AG08396 (cell line): ENCODE measurements at places on chromosomes 5 and 9.

DNA sequence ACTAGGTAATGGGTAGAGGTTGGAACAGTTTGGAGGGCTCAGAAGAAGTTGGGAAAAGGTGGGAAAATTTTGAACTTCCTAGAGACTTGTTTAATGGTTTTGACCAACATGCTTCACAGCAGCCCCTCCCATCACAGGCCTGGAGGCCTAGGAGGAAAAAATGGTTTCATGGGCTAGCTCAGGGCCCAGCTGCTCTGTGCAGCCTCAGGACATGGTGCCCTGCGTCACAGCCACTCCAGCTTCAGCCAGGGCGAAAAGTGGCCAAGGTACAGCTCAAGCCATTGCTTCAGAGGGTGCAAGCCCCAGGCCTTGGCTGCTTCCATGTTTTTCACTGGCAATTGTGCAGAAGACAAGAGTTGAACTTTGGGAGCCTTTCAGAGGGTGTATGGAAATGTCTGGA, 453.7 kb downstream of the LRRC70 start:
- DNase-seq, result no peak

DNA sequence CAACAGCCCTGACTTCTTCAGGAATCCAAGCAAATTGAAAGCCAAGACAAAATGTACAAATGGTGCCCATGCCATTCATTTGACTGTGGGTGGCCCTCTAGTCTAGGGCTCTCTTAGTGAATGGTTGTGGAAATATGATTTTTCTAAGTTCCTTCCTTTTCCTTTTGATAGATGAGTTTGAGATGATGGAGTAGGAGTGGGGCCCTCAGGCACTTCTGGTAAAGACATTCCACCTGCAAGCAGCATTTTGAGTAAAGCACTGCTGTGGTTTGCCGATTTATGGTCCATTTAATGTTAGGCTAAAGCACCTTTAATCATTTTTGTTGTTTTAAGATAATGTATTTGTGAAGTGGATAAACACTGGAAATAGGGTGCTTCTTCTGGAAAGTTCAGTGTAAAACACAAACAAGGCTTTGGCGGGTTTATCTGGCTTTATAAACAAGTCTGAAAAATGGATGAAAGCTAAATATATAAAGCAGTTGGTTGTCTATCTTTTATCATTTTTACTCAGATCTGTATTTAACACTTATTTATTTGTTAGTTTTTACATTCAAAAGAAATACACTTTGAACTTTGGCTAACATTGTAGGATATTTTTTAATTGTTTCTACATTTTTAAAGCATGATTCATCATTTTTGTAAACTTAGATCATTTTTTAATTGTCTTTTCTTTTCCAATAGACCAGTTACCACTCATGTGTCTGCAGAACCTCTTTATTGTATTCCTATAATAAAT, 213.5 kb downstream of the PJA2 start:
- no peak for DNase-seq

DNA sequence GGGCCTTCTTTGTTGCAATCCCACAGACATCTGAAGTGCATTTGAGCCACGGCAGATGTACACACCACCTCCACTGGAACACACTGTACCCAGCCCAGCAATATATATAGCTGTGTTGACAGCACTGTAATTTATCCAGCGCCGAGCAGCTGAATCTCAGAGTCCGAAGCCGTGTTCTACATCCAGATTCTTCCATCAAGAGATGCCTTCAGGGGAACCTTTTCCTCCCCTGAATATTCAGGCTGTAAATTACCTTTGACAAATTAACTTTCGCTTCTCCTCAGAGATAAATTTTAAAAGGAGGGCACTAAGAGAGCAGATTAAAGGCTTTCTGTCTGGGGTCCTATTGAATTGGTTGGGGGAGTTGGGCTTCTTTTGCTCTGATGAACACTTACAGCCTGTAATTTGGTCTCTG, 76.4 kb downstream of the ROR2 start:
- DNase-seq, result no peak

- DNase-seq, result no peak
Measured at GRCh38 chr5:57417971-57418370, 64.6 kb downstream of the ACTBL2 start.

- no peak for DNase-seq
Measured at GRCh38 chr9:132193227-132194124, 31.6 kb downstream of the NTNG2 start.

DNA sequence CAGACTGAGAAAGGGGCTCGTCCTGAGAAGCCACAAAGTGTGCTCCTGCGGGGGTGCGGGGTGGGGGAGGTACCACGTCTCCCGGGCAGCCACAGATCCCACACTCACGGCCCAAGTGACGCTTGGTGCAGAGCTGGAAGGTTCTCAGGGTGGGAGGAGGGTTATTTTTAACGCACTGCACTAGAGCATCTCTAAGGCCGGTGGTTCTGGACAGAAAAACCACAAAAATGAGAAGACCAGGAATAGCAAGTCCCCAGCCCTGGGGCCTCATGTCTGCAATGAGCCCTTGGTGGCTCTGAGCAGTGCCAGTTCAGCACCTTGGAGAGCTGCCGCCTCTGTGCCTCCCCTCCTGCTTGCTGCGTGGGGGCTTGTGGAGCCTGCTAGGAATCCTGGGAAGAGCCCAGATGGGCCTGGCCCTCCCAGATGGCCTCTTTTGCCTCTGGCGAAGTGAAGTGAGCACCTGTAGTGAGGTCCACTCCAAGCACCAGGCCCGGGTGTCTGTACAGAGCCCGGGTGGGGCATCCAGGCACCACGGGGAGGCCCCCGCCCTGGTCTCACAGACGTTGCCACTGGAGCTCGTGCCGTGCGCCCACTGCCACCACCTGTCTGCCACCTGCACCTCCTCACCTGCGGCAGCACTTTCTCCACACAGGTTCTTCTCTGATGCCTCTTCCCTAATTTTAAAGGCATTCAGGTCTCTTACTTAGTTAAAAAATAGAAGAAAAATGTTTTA, 48.9 kb upstream of the CACNA1B start:
- peak; percentile 63 for DNase-seq

DNA sequence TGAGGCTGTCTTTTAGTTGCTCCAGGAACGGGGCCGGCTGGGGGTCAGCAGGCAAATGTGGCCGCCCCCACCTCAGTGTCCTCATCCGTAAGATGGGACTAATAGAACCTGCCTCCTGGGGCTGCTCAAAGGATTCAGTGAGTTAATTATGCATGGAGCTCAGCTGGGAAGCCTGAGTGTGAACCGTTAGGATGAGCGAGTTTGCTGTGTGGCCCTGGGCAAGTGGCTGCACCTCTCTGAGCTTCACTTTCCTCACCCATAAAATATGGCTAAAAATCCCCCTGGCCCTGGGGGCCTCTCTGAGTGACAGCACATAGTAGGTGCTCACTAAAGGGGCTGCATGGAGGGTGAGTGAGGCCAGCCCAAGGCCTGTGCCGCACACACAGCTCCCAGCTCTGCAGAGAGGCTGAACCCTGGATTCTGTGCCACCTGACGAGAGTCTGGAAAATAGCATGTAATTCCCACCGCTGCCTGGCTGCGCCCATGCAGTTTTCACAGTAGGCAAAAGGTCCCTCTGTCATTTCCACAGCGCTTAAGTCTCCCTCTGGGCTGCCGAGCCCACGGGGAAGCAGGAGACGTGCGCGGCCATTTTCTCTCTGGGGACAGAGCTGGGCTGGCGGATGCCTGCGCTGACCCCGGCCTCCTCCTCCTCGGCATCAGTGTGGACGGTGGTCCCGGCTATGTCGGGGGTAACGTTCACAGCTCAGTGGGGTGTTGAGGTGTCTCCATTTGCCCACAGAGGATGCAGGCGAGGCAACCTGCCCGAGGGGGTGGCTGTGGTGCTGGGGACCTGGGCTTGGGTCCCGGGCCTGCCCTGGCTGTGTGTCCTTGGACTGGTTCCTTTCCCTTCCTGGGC, 18.2 kb downstream of the ASS1 start:
- DNase-seq, result no peak

- no peak for DNase-seq
Measured at GRCh38 chr9:95947118-95947517, 71.6 kb downstream of the ERCC6L2 start.

DNA sequence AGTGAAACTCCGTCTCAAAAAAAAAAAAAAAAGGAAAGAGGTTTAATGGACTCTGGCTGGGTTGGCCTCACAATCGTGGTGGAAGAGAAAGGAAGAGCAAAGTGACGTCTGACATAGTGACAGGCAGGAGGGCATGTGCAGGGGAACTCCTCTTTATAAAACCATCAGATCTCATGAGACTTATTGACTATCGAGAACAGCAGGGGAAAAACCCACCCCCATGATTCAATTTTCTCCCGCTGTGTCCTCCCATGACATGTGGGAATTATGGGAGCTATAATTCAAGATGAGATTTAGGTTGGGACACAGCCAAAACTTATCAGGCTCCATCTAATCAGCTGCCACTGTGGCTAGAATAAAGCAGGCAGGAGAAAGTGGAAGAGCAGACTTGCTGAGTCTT, 610.4 kb upstream of the NUDT12 start:
- no peak for DNase-seq

DNA sequence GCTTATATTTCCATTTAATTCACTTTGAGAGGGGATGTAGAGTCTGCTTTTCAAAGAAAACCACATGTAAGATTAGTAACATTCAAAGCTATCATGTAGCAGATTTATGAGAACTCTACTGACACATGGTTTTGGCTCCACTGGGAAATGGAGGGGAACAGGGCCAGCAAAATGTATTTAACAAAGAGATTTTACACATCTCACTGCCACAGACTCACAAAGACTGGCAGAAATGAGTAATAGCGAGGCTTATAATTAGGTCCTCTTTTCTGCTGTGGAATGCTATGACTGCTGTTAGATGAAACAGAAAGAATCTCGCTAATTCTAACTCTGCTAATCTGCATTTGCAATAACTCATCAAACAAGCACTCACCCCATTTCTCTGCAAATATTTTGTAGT, 4.5 kb downstream of the DAP start:
- peak; percentile 41 for DNase-seq

GRCh38 chr5:4879075-4879474, 261.1 kb upstream of the ADAMTS16 start:
- DNase-seq, result no peak

DNA sequence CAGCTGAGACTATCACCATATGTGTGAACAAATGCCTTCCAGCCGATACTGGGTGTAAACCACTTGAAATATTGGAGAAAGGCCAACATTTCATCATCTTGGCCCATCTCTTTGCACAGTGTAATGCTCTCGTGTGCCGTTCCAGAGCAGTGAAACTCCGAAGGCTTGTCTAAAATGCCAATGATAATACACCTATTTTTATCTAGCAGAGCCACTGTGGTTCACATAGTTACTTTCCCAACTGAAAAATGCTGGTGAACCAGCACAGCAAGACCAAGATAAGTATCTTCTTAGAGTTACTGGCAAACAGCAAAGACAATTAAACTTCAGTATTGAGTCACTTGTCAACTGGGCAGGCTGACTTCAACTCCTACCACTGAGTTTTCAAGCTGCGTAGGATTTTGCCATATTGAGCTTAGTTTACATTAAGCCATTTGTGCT, 379.9 kb upstream of the ACTBL2 start:
- DNase-seq, result peak; percentile 9

GRCh38 chr5:126043688-126044087, 379.5 kb upstream of the GRAMD2B start:
- DNase-seq, result no peak

- DNase-seq, result no peak
Measured at GRCh38 chr5:102283102-102283797, 12.8 kb downstream of the SLCO4C1 start.

DNA sequence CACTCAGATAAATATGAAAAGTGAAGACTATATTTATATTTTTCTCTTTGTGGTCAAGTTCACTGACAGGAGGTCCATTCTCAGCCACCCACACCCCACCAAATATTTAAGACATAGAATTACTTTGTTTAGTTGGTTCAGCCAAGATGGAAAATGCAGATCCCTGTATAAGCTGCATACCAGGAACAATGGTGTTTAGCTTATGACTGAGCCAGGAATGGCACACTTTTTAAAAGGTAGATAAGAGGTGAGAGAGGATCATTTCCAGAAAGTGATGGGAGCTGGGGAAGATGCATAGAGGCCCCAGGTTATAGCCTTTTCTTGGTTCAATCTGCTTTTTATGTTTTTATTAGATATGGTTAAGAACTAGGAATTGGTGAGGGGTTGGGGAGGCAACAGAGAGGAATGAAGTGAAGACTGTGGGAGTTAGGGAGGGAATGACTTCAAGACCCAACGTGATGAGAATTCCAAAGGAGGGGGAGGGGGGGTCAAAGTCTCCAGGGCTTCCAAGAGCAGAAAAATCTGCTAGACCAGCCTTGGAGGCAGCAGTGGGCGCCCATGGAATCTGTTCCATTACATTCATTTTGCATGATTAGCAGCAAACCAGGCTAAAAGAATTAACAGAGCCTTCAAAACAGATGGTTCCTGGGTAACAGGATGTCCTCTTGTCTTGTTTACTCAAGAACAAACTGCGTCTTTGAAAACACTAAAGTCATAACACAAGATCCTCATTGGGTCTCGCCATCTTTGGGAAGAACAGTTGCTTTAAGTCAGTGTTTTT, 95.2 kb downstream of the FGF1 start:
- DNase-seq, result no peak

- peak; percentile 29 for DNase-seq
Measured at GRCh38 chr9:77440057-77440456, 208.1 kb downstream of the GNA14 start.

GRCh38 chr9:111955048-111955447, 58.4 kb downstream of the UGCG start:
- no peak for DNase-seq

DNA sequence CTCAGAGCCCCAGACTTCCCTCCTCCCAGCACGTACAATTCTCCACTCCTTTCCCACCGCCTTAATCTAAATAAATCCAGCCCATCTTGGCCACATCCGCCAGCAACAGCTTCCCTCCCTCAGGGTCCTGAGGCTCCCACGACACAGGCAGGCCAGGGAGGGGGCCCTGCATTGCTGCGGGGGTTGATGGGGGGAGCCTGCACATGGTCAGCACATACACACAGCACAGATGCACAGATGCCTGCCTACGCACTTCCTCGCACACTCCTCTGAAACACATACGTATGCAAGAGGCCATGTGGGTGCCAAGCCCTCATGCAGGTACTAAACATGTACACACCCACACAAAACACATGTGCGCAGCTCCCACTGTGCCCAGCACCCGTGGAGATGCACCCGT, 14.8 kb downstream of the PDGFRB start:
- DNase-seq, result no peak

DNA sequence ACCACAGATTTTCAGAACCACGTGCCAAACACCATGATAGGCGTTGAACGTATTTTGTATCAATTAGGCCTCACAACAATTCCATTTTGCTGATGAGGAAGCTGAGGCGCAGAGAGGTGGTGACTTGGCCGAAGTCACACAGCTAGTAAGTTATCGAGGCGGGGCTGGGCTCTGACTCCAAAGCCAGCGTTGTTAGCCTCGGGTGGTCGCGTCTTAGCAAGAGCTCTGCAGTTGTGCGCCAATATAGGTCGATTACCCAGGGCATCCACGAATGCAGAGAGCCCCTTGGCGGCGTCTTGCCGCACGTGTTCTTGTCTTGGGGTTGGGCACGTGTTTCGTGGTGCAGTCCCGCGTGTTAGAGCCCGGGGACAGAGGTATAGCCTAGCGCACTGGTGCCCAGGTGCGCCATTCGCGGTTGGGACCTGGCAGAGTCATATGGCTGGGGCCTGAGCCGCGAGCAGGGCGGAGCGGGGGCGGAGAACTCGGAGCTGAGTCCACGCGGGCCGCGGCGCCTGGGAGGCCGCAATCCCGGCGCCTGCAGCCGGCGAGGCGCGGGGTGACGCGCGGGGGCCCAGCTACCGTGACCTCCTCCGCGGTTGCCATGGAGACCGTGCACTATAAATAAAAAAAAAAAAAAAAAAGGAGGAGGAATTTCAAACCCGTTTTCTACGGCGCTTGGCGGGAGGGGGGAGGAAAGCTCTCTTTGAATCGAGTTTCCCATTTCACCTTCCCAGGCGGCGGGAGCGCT, 62.3 kb downstream of the CXXC5 start:
- DNase-seq, result peak; percentile 90
